ENCODE measurements at places on chromosomes 12 and 14.
A peak's percentile ranks its signal among the peaks of the same experiment; 100 is the strongest.

- no peak for DNase-seq
Measured at GRCh38 chr14:62146030-62146429, 383.8 kb downstream of the SNAPC1 start.

DNA sequence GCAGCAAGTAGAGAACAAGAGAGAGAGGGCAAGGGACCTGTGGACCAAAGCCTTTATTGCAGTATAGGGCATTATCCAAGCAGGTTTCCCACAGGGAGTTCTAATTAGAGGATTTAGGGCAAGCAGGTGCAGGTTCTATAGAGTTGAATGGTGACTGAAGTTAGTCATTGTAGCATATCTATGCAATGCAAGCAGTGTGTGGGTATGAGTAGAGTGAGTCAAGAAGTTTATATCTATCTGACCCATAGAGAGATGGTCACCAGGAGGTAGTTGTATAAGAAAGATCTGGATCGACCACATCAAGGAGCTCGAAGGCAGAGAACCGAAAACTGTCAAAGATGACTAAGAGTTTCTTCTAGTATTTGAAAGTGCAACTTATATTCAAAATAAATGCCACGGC is 167.3 kb downstream of the PLCZ1 start:
- DNase-seq: no peak

DNA sequence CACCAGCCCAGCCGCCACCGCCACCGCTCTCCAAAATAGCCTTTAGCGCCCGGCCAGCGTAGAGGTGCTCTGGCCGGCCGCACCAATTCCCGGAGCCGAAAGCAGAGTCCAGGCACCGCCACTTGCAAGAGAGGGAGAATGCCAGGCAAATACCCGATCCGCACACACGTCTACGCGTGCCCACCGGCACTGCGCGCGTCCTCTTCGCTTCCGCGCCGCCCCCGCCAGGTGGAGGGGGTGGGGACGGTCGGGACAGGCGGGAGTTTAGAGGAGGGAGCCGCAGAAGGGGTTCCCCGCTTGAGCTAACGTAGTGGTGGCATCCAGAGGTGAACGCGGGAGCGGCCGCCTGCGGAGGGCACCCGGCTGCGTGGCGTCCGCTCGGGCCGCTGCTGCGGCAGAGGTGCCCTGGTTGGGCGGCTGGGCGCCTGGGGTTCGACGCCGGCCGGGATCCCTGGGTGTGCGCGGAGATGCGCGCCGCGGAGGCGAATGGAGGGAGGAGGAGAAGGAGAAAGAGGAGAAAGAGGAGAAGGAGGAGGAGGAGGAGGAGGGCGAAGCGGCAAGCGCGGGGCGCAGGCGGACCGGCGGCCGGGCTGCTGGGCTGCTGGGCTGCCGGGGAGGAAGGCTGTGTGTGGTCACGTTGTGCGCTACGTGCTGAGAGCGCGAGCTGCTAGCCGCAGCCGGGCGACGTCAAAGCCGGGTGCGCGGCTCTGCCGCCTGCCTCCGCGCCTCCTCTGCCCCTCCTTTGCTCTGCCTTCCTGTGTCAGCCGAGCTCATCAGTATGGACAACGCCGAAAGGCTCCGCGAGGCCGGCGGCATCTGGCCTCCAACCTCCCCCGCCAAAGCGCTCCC is at the start of gene MDGA2:
TSS of gene MDGA2 (minus strand) at position 140 of the 849 bp plus-strand sequence.
- no peak for DNase-seq

DNA sequence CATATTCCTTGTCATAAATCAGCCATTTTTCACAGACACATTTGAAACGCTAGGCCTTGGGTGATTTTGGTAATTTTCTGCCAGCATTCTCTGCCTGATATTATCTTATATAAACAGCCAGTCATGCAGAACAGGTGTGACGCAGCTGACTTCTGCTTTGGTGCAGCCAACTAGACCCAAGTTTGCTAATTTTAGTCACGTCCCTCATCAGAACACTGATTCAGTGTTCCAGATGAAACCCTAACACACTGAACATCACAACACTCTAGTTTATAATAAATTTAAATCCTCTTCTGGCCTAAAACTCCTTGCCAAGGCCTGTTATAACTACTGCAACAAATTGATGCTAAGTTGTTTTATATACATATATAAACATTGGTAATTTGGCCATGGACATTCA is 386.1 kb downstream of the SEC23A start:
- DNase-seq: no peak

DNA sequence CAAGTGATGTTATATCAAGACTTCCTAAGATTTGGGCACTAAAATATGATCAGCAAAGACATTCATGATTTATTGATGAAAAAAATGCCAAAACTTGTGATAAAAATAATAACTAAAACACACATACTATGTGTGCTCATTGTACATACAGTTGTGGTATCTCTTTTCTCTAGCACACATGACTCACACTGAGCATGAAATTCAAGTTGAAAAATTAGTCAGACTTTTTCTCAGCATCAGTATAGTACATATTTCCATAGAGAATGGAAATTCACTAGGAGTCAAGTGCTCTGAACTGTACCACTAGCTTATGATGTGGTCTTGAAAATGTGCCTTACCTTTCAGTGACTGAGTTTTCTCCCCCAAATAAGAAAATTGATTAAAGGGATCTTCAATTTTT is 471.8 kb upstream of the FLRT2 start:
- DNase-seq: no peak

DNA sequence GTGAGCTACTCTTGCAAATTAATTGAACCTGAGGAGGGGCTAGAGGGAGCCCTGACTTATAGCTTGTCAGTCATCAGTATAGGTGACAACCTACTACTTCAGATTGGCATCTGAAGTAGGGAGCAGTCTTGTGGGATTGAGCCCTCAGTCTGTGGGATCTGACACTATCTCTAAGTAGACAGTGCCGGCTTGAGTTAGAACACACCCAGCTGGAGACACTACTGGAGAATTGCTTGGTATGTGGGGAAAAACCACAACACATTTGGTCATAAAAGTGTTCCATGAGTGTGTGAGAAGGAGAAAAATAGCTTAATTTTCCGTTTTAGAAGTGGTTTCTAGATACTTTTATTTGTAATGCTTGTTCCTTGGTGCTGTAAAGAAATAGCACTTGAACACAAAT is 30.5 kb upstream of the DDHD1 start:
- no peak for DNase-seq

DNA sequence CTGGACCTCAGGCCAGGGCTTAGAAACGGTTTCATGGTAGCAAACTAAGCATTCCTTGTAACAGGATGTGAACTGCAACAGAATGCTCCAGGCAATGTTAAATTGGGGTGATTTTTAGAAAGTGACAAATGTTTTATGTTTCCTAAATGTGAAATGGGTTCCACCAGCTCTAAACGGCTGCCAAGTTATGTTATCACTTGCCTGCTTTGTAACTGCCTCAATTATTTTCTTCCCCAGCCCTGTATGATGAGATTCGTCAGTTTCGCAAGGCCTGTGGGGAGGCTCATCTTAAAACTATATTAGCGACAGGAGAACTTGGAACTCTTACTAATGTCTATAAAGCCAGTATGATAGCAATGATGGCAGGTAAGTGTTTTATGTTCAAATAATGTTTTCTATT is 70.9 kb downstream of the DERA start:
- DNase-seq: no peak

DNA sequence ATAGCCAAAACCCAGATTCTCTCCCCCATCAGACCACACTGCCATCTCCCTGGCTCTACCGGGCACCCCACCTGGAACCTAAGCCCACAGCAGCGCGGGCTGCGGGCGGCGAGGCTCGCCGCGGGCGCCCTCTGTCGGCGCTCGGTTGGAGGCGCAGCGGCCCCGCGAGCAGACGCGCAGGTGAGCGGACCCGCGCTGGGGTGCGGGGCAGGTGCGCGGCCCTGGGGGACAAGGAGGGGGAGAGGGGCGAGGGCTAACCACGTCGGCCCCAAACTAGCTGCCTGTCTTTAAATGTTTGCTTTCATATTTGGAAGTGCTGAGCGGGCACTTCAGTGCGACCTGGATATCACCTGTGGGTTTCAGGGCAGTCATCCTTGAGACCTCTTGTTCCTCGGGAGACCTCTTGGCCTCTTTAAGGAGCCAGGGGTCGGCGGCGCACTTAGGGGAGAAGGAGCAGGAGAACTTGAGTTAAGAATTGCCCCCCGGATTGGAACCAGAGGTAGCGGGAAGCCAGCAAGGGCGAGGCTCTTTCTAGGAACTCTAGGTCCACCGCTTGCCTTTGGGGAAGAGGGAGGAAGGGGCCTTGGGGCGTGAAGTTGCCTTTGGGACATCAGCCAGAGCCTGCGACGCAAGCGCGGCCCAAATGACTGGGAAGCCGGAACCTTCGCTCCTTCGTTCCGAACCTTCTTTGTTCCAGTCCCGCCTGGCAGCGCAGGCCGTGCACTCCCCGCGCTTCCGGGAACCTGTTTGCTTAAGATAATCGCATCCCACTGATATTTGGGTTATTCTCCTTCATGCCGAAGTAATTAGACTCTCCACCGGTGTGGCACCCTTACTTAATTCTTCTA is 78.7 kb downstream of the NEDD1 start:
- peak; percentile 9 for DNase-seq

DNA sequence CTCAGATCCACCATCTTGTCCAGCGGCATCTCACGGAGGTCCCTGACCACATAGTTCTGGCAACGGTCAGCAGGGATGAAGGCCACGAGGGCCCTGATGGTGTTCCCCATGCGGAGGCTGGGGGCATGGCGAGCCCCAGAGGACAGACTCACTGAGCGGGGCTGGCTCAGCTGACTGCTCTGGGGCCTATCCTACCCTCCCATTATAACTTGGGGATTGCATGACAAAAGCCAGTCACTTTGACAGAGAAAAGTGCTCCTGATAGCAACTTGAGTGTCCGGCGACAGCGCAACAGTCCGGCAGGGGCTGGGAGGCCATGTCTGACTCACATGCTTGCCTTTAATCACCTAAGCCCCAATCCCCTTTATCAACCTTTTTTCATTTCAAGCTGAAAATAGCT is at the start of gene LRRC10:
TSS of gene LRRC10 (minus strand) at position 179 of the 400 bp plus-strand sequence. CDS start at position 110, 69 bp downstream.
- no peak for DNase-seq

GRCh38 chr12:56330936-56331490 is 2.8 kb downstream of the PAN2 start:
- no peak for DNase-seq

GRCh38 chr12:25617991-25618390 is 64.9 kb upstream of the LMNTD1 start:
- DNase-seq: no peak

GRCh38 chr12:51760231-51760630 is 88.3 kb downstream of the FIGNL2 start:
- DNase-seq: no peak

GRCh38 chr14:67557118-67557517 is 24.0 kb downstream of the PLEKHH1 start:
- DNase-seq: no peak

- no peak for DNase-seq
Measured at GRCh38 chr14:42792166-42792565, 1185.5 kb downstream of the LRFN5 start.

GRCh38 chr12:119444462-119445044 is 110.0 kb downstream of the CCDC60 start:
- peak; percentile 2 for DNase-seq

- DNase-seq: no peak
Measured at GRCh38 chr12:51077930-51078329, 5.5 kb downstream of the CSRNP2 start.

GRCh38 chr12:49482095-49483051 is 56.5 kb upstream of the KCNH3 start:
- DNase-seq: no peak

DNA sequence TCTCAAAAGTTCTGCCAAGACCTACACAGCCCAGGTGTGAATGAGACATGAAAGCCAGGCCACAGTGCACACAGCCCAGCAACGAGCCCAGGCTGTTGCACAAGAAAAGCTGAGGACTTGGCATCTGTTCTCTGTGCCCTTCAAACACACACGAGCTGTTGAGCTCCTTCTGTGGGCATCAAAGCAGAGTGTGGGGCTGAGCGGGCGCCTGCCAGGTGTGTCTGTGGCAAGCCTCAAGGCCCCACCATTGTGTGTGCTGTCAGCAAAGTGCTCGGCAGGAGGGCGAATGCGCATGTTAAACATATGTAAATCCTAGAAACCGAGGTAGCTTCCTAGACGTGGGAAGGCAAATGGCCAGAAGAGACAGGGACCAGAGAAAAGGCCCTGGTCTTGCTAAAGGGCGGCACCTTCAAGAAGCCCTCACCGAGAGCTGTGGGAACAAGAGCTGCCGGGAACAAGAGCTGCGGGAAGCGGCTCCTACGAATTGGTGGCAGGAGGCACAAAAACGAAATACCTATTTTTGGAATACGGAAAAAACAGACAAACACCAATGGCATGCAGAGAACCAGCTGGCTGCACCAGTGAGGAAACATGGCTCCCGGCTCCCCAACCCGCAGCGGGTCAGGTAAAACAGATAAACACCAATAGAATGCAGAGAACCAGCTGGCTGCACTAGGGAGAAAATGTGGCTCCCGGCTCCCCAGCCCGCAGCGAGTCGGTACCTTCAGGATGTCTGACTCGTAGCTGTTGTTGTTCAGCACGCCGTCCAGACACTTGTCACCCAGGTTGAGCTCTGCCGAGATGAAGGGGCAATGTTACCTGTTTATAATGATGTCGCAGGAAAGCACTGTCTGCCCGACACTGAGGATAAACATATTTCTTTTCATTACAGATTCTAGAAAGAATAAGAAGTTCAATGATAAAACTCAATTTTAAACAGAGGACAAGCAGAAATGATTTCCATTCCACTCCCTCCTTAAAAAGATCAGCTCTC is 19.0 kb upstream of the GOLGA3 start:
- no peak for DNase-seq

DNA sequence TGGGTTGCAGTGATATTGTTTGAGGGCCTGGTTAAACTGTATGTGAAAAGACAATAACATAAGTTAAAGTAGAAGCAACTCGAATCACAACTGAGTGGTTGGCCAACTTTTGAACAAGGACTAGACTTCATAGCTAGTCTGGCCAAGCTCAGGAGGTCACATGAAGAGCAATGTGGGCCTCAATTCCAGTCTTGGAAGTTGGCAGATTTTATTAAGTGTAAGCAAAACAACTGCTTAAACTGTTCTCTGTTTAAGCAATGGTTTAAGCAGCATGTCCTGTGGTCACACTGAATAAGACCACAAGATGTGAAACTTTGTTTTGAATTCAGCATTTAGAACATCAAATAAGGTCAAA is 100.4 kb downstream of the TMTC3 start:
- no peak for DNase-seq

DNA sequence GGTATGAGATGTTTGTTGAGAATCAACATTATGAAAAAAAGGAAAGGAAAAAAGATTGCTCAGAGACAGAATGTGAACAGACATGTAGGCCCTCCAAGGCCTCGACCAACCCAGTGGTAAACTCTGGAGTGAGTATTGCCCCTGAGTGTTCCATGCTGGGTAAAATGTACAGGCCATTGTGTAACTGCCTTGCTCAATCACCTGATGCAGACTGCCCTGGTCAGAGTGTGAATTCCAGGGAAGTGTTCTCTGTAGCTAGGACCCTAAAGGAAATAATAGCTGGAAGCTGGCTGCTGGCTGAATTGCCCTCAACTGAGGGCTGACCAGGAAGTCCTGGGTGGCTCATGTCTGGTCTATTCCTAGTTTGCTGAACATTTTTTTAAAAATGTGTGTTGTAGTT is 1081.4 kb upstream of the LRFN5 start:
- DNase-seq: no peak

All from stimulated activated CD8-positive, alpha-beta memory T cell treated with anti-CD3 and anti-CD28 coated beads, Interleukin-4, amount 100 ng/mL, for 1 hour (primary cell).